ENCODE measurements at places on chromosomes 7 and 10.

DNA sequence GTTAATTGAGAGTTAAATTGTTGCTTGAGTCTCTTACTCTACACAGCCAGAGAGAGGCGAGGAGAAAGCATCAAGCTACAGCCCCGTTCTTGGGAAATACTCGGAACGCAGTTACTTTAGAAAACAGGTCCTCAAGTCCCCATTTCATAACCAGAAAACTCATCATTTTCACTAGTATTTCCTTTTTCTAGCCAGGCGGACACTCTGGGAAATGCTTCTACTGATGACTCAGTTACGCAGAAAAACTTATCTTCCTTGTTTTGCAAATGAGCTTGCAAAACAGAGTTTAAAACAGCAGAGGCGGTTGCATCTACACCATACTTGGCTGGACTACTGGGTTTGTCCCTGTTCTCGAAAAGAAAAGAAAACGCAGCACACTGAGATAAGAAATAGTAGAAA, 111.4 kb upstream of the FGFR2 start:
- no peak for DNase-seq

- no peak for DNase-seq
These were observed 64.5 kb downstream of the CH25H start for GRCh38 chr10:89142590-89142989.

GRCh38 chr10:70763567-70763966, 21.6 kb downstream of the TBATA start:
- DNase-seq = no peak

GRCh38 chr7:134113655-134114054, 13.5 kb upstream of the LRGUK start:
- no peak for DNase-seq

DNA sequence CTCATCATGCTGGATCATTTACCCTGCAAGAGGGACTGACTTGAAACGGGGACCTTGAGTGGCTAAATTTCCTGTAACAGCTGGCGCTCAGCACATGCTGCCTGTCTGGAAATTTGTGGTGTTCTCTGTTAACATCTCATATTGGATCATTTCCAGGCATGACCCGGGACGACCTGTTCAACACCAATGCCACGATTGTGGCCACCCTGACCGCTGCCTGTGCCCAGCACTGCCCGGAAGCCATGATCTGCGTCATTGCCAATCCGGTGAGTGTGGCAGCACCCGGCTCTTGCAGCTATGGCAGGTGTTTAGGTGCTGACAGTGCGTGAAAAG, 9.9 kb downstream of the MDH2 start:
- no peak for DNase-seq

DNA sequence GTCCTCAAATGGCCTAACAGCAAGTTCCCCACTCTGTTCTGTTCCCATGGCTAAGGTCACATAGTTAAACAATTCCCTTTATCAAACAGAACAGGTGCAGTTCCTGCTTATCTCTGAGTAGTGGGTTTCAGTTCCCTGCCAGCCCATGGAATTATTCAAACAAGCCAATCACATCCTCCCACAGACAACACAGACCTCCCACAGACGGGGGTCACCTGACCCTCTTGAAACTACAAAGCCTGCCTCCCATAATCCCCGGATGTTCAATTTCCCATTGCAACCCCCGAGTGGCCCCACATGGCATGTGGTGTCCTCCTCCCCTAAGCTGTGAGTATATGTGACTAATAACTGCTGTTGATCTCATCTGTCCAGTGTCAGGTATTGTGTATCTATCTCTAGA, 64.1 kb downstream of the TMEM168 start:
- no peak for DNase-seq

GRCh38 chr7:134878746-134879357, 99.4 kb downstream of the CALD1 start:
- no peak for DNase-seq

All from Panc1 (cell line).